Type B pancreatic cell (in vitro differentiated cells): ENCODE measurements at places on chromosomes 7 and 10. TPM values are rescaled to one million over a fixed set of nuclear protein-coding genes. Genes with fewer than 3 reads are reported as not detected.

Gene CUBN
- 1.0 and 2.2 TPM in 2 replicates for total RNA-seq

- DNase-seq, result no peak
Observed at GRCh38 chr10:77702166-77702565, 64.6 kb upstream of the KCNMA1 start.

DNA sequence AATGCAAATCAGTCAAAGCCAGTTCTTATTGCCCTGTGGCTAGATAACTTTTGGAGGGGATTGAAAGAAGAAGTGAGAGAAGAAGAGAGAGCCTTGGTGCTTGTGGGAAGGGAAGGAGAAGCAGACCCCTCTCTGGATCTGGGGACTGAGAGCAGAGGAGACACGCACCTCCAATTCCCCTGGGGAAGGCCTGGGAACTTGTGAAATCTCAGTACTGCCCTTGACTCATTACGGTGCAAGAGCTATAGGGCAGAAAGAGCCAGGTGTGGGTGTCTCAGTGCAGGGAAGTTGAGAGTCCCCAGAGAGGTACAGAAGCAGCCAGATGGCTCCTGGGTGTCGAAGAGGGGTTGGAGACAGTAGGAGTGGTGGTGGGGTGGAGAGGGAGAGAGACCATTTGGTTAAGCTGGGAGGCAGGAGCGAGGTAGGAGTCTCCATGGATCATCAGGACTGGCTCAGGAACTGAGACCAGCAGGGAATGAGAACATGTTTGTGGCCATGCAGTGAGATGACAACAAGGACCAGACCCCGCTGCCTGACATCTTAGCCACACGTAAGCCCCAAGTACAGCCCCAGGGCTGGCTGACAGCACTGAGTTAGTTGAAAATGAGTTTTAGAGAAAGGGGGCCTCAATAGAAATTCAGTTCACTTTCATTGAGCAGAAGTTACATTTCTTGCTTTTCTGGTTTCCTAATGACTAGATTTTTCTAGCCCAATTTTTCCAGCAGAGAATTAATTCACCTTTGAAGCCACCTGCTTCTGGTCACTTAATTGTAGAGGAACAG is 238.2 kb downstream of the BUB3 start:
- DNase-seq, result no peak

- DNase-seq, result no peak
Observed at GRCh38 chr10:5587151-5588079, 62.7 kb downstream of the CALML3 start.

Gene NODAL
- not detected in 2 replicates for total RNA-seq

DNA sequence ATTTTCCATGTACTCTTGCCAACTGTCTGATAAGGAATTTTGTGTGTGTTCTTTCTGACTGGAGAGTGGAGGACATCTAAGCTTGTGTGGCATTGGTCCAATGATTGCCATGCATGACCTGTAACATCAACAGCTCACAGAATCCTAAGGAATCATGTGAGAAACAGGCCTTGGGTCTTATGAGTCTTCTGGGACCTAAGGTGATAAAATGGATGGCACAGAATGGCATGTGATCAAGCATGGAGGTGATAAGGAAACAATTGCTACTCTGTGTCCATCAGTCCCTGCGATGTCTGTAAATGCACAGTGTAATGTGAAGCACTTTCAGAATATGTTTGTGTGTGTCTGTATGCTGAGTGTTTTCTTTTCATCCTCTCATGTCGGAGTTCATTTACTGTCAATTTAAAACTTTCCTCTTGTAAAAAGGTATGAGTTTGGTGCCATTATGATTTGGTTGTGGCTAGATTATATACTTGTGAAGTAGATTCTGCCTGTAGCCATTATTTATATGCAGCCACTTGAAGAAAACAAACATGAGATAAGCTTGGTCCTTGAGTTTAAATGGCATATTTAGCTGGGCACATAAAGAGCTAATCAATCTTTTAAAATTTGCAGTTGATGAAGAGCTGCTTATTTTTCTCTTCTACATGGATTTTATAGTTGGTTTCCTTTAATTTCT is 127.5 kb downstream of the VPS50 start:
- no peak for DNase-seq

- no peak for DNase-seq
Observed at GRCh38 chr7:258476-259190, 31.3 kb upstream of the FOXL3 start.

Gene MYOZ1
- 0.36 and 0.82 TPM in 2 replicates for total RNA-seq

Gene ATRNL1
- total RNA-seq, result 9.5 and 38.4 TPM in 2 replicates

GRCh38 chr10:129847741-129848483 is 116.2 kb downstream of the EBF3 start:
- DNase-seq, result no peak

- DNase-seq, result no peak
Observed at GRCh38 chr7:151687523-151688235, 168.0 kb upstream of the RHEB start.

Gene INPP5A
- total RNA-seq, result 26.2 and 26.6 TPM in 2 replicates

DNA sequence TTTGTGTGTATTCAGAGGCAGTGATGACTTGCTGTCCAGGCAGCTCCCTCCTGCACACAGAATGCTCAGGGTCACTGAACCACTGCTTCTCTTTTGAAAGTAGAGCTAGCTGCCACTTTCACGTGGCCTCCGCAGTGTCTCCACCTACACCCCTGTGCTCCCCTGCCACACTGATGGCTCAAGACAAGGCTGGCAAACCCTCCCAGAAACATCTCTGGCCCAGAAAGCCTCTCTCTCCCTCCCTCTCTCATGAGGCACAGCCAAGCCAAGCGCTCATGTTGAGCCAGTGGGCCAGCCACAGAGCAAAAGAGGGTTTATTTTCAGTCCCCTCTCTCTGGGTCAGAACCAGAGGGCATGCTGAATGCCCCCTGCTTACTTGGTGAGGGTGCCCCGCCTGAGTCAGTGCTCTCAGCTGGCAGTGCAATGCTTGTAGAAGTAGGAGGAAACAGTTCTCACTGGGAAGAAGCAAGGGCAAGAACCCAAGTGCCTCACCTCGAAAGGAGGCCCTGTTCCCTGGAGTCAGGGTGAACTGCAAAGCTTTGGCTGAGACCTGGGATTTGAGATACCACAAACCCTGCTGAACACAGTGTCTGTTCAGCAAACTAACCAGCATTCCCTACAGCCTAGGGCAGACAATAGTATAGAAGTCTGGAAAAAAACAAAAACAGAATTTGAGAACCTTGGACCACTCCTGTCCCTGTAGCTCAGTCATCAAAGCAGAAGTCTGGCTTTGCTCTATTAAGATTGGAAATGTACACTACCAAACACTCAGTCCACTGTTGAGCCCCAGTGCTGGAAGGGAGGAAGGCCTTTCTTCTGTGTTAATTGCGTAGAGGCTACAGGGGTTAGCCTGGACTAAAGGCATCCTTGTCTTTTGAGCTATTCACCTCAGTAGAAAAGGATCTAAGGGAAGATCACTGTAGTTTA is 15.8 kb downstream of the SCD start:
- DNase-seq, result no peak

- DNase-seq, result no peak
Observed at GRCh38 chr7:68258609-68259008, 1262.0 kb downstream of the TYW1 start.

GRCh38 chr10:43867113-43867512 is 218.4 kb upstream of the ZNF32 start:
- no peak for DNase-seq

Gene GPR22
- not detected in 2 replicates for total RNA-seq

Gene ERVW-1
- 0.12 and 1.2 TPM in 2 replicates for total RNA-seq

DNA sequence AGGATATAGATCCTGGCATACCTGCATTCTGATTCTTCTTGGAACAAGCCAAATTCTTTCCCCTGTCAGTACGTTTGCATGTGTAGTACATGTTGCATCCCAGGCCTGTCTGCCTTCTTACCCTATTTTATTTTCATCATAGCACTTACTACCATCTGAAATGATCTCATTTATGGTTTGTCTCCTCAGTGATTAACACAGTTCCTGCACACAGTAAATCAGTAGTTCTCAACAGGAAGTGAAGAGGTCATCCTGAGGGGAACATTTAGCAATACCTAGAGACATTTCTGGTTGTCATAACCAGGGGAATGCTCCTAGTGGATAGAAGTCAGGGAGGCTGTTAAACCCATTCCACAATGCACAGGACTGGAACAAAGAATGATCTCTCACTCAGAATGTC is 38.2 kb upstream of the SLC26A4 start:
- no peak for DNase-seq

Gene AGAP4
- total RNA-seq, result 13.5 and 27.0 TPM in 2 replicates

DNA sequence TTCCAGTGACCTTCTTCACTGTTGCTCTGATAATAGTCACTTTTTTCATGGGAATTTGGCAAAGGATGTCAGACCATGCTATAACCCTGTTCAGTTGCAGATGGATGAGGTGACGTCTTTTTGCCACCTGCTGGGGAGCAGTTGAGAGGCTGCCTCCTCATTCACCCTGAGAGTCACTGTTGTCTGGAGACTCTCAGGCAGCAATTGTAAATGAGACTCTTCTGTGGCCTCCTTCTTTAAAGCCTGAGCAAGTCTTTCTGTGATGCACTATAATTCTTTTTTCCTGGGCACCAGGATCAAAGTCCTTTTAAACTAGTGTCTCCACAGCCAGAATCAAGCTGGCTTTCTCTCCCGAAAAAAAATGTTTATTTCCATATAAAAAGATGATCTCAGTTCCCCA is 345.1 kb downstream of the ARL4A start:
- no peak for DNase-seq

DNA sequence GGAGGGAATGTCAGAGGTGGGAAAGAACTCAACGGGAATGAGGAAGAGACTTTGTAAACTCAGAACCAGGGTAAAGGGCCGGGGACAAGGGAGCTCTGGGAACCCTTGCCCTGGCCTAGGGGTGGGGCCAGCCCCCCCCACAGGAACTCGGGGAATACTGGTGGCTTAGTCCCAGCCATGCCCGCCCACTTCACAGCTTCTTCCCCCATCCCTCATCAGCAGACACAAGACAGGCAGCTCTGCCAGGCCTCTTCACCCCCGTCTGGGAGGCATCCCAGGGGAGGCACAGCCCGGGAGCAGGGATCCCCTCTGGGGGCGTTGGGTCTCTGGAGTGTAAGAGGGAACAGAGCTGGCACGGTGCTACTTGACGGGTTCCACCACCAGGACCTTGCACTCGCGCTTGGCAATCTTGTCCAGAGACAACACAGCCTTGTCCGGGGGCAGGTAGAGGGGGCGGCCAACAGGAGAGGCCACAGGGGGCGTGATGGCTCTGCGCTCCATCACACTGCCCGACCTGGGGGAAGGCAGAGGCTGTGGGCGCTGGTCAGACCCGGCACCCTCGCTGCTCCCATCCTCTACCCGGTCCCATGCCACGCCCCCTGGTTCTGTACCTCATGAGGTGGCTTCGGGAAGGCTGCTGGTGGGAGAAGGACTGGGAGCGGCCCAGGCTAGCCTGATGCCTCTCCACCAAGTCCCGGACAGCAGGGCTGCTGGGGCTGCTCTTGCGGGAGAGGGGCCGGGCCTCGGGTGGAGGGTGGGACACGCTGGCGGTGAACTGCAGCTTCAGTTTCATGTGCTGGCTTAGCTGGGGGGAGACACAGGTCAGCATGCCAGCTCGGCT is 3.7 kb downstream of the TRAPPC14 start:
- no peak for DNase-seq

DNA sequence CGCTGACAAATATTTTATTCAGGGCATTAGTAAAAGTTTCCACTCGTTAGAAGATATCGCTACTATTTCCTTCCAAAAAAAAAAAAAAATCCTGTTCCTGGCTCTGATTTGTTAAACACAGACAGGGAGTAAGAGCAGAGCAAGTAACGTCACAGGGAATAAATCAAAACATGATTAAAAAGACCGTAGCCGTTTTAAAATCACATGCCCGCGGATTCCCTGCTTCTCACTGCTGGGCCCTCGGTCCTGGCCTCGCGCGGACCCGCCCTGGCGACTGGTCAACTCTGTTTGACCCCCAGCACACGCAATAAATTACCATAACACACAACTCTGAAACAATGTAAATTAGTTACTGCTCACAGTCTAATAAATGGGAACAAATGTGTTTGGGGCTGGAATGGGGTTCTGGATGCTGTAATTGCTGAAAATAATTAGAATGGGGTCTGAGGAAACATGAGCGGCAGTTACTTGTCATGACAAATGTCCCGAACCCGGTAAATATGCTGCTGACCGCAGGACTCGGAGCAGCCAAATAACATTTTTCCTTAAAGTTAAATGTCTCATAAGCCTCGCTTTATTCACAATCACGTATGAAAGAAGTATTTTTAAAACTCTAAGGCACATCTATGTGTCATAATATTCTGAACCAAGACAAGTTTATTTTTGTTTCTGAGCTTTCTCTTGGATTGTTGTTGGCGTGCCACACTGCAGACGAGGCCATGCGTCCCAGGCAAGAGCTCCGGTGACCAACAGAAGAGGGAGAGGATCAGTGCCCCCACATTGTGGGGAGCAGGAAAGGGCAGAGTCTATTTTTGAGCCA is 17.9 kb downstream of the EBF3 start:
- no peak for DNase-seq

GRCh38 chr10:60894786-60895185 is 49.2 kb downstream of the RHOBTB1 start:
- no peak for DNase-seq

Gene CPA4
- 7.4 and 17.4 TPM in 2 replicates for total RNA-seq

DNA sequence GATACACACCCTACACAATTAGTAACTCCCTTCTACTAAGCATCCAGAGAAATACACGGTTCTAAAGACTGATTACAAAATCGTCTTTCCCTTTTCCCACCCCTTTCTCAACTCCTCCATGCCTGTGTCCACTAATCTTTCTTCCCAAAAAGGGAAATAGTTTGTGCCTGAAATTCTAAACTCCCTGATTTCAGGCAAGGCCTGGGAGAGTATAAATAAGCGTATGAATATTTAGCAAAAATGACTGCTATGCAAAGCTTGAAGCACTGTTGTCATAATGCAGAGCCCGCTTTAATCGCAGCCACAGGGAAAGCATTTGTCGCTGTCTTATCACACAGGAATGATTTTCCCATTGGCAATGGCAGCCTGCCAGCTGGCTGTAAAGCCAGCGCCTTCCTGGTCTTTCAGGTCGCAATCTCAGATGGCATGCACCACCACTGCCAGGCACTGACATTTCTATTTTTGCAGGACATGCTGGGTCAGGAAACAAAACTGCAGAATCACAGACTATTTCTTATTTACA is 142.9 kb upstream of the PCGF5 start:
- DNase-seq, result no peak

Gene EN2
- total RNA-seq, result 0.07 and 0.94 TPM in 2 replicates

DNA sequence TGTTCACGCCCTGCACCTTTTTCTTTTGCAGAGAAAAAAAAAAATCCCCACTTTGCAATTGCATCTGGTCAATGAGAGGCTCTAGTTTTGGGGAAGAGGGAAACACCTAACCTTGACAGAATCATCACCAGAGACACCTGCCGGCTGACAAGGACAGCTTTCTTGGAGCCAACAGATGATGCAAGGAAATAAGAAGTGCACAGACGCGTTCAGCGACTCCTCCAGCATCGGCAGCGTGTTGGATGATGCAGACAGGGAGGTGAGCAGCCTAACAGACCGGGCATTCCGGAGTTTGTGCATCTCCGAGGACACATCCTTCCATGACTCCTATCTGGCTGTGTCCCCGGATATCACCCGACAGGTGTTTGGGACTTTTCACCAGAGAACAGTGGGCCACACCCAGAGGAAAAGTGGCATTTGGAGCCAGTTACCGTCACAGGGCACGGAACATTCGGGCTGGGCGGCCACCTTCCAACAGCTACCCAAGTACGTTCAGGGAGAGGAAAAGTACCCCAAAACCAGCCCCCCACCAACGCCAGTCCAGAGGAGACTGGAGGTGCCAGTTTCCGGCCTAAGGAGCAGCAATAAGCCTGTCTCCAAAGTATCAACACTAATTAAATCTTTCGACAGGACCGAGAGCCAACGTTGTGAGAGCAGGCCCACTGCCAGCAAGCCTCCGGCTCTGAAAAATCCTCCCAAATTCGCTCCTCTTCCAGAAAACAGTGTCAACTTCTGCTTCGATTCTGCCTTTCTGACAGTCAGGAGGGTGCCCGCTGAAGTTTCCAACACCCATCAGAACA is 23.6 kb downstream of the C10orf71 start:
- DNase-seq, result no peak

- no peak for DNase-seq
Observed at GRCh38 chr10:124389613-124390361, 28.9 kb downstream of the OAT start.
